ENCODE measurements at places on chromosomes 4 and X.
A peak's percentile ranks its signal among the peaks of the same experiment; 100 is the strongest.

DNA sequence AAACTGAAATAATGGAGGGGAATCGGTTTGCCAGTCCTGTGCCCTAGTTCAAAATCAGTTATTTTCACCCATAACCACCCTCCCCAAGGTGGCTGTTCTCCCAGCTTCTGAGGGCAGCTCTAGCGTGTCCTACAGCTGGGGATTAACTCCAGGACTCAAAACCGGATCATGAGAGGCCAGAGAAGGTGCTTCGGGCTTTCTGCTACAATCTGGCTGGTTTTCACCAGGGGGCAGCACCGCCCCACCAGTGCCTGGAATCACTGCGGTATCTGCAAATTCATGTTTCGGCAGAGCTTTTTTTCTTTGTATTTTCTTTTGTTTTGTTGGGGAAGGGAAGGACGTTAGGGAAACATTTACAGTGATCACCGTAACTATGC lies 28.4 kb downstream of the PDHA1 start:
- peak; percentile 75 for DNase-seq

- DNase-seq = no peak
Measured at GRCh38 chr4:128228845-128229795, 58.5 kb downstream of the PGRMC2 start.

GRCh38 chr4:38149997-38150671 lies 189.9 kb downstream of the PTTG2 start:
- DNase-seq = no peak

DNA sequence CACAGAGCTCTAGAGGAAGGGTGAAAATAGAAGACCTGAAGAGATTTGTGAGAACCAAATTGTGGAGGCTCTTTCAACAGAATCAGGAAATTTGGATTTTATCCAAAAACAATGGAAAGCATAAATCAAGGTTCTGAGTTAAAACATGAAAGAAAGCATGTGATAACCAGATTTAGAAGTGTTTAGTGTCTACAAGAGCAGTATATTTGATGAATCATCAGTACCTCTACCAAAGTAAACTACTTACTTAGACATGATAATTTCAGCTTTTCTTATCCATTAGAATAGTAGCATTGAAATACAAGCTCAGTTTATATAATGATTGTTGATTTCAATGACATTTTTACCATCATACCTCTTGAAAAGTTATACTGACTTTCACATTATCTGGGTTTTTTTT lies 25.9 kb upstream of the INTU start:
- DNase-seq = no peak

DNA sequence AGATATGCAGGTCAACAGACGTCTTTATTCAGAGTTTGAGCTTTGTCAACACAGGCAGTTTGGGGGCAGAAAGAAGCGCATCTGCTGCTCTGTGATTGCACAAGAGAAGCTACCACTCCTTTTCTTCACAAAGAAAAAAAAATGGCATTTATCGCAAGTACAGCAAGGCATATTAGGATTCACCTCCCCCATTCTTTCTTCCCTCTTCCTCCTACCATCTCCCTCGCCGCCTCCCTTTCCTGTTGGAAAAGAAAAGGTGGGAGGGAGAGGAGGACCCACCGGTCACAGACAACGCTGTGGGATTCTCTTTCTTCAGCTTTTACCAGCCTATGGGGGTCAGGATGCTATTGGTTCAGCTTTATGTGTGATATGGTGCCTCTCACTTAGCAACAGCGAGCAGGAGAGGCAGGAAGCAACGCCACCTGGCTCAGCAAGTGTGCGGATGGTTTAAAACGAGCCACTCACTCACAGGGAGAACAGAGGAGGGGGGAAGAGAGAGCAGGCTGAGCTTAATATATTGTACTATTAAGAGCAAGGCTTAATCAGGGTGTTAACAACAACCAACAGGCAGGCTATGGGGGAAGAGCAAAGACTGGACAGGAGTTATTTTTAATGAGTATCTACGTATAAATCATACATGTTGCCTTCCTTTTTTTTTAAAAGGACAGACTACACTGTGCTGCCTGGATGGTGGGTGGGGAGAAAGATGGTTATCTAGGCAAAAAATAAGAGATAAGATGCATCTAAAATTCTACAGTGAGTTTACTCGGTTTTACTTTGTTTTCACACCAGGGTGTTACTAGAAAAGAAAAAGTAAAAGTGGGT lies 104.7 kb downstream of the MAML3 start:
- peak; percentile 65 for DNase-seq

DNA sequence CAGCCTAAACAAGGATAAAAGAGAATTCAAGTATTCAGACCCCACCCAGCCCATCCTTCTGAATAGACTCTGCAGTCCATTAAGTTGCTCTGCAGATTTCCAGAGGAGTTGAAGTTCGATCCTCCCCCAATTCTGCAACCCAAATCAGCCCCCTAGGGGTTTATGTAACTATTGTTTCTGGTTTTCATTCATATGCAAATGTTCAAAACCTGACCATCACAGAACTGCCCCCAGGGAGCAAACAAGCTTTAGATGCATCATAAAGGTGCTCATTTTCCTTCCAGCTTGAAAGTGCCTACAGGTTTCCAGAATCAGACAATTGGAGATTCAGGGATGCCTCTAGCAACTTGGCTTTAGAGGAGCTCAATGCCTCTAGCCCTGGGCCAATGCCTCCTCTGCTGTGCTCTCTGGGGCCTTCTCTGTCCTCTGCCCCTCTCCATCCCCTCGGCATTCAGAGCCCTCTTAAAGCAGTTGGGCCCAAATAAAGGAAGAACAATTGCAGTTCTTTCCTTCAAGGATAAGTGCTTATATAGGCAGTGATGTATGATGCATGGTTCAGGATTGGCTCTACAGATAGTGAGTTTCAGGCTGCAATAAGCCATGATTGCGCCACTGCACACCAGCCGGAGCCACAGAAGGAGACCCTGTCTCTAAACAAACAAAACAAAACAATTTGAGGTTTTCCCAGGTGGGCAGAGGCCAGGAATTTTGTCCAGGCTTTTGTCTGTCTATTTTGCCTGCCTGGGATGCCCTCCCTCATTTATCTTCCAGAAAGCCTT lies 23.5 kb upstream of the SPINK2 start:
- DNase-seq = no peak

All from upper lobe of right lung (tissue), 1 donor.